ENCODE measurements at places on chromosomes 6 and 20.

DNA sequence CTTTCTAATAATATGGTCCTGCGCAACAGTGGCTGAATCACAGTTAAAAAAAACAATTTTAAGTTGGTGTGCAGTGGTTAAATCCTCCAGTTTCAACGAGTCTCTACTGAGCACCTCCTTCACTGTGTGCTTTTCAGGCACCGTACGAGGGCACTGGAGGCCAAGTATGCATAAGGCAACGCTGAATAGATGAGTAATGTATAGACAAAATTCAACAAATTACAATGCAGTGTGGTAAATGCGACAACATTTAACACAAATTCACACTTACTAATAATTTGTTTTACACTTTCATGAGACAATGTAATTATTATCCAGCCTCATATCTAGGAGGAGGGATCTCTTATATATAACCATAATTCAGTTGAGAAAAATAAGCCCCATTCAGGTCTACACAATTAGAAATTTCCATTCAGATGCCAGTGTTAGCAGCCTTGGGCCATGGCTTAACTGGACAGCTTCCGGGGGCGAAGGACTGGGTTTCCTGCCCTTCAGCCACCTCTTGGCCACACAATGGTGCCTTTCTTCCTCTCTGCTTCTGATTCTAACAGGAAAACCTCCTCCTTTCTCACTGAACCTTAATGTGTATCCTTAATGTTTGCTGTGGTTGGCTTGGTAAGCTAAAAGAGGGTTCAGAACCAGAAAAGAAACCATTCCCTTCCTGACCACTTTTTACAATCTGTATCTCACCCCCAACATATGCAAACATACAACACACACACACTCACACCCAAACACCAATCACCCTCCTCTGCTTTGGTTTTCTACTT, 51.9 kb downstream of the B4GALT5 start:
- DNase-seq: no peak

DNA sequence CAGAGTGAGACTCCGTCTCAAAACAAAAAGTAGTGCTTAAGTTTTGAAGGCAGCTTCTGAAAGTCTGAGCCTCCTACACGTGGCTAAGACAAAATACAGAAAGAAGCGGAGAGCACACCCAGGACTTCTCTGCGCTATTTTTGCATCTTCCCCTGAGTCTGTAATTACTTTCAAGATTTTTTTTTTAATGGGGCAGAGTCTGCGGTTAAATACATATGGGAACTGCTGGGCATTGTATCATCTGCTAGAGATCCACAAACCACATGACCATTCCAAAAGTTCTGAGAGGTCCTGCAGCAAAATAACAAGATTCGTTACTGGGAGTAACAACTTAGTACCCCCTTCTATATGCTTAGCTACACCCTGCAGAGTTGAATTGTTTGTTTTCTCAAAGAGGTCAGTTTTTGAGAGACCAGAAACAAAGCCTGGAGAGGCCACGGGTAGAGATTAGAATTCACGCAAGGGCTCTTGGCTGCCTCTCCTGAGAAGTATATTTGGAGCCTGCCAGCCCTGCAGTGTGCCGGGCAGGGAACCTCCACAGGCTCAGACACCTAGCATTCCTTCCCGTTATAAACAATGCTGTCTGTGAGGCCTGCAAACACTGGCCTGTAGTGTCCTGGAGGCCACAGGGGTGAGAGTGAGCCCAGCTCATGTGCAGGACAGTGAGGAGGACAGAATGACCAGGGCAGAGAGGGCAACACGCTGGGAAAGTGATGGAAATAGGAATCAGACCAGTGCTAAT, 48.2 kb upstream of the FAM50B start:
- DNase-seq: no peak

DNA sequence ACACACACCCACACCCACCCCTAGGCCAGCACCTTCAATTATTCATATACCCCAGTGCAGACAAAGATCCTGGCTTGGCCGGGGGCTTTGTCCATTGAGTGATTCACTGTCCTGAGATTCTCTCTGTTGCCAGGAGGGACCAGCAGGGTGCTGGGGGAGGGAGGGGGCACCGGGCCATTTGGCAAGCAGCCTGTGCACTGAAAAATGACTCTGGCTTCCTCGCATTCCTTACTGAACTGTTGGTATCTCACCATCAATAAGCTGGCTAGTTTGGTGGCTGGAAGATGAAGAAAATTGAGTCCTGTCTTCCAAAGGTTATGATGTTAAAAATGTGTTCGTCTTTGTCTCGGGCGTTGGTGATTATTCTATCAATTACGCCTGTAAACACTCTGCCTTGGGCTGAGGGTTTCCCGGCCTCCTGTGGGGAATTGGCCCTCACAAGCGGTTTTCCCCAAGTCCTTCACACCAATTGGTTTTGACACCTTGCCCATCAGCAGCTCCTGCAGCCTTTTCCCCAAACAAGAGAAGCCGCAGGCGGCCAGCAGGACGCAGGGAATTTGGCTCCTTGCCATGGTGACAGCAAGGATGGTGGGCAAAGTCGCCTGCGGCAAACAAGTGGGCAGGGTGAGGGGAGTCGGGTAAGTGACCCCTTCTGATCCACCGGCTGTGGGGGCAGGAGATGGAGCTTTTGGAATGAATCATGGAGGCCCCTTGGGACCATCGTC, 4.9 kb downstream of the VSTM2L start:
- DNase-seq: no peak

DNA sequence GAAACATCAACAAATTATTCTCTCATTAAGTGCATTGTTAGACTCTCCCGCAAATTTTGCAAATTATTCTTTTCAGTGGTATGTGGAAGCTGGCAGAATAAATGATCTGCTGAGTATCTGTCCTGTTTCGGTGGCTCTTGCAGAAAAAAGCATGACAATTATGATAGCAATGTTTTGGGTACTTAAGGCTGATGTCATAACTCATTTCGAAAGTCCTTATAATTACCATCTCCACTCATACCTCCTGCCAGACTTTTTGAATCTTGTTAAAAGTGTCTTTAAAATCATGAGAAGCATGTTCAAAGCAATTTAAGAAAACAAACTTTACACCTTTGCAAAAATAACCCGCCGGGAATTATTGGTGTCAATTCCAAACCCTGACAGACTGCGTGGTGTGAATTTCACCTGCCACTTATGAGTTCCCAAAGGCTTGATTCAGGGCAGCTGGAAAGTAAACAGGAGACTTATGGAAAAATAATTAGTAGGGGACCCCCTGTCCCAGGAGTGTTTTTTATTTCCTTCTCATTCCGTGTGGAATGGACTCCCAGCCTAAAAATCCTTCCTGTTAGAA, 87.6 kb upstream of the E2F3 start:
- no peak for DNase-seq

DNA sequence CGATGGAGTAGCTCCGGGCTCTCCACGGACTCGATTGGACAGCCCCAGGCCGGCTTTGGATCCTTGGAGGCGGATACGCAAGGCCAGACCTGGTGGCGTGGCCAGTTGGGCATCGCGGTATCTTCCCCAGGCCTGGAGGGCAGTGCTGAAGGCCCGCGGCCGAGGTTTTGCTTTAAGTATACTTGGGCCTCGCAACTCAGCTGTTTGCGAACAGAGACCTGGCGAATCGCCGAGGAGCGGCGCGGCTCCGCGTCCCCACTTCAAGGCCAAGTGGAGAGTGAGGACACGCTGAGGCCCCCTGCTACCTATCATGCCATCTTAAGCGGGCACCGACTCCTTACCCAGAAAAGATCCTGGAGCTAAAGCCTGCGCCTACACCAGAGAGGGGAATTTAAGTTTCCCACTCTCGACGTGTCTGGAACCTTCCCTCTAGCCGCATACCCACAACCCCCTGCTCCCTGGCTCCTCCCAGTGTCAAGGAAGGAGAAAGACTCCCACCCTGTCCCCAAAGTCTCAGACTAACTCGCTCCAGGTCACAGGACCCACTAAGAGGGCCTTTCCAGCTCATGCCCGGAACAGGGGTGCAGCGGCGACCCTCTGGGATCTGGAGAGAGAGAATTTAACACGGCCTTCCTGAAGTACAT, 4.1 kb downstream of the LINC00237 start:
- no peak for DNase-seq

DNA sequence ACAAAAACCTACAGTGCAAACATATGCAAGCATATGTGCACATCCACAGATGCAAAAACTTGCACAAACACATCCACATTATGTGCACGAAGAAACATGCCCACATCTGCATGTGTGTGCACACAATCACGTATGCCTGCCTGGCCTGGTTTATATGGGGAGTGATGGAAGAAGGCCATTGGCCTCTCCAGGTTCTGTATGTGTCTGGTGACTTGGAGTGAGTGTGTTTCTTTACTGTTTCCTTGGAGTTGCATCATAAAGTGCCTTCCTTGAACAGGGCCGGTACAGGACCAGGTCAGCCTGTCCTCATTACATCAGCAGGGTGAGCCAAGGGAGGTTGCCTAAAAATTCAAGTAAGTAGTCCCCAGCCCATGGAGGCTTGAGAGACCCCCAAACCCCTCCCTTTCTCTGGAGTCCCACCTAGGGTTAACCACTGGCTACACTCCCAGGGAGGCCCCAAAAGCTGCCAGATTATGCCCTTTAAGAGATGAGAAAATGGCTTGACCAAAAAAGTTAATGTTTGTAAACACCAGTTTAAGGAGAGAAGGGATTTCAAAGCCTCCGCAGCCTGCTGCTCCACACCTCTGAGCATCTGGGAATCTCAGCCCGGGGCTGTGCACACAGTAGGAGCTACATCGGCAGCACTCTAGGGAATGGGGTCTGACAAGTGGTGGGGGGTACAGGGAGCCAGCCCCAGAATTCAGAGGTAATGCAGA, 140.8 kb downstream of the VEGFA start:
- no peak for DNase-seq

DNA sequence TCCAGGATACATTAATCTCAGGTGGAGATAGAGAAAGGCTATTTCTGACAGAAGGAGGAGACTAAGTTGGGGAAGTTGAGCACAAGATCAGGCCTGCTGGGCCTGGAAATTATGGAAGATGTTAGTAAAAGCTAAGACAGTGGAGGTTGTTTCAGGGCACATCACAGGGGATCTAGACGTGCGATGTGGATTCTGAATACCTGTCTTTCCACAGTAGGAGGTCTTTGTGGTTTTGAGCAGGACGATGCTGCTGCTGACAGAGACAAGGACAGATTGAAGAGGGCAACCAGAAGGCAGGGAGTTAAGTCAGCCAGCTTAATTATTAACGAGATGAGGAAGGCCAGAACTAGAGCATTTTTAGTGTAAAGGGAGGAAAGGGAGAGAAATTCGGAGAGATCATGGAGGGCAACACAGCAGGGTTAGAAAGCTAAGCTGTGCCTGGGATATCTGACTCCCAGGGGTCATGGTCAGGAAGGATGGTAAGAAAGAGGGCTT, 384.9 kb downstream of the MAFB start:
- DNase-seq: no peak

GRCh38 chr6:108294297-108294726, 542 bp upstream of the AFG1L start:
- DNase-seq: no peak

- no peak for DNase-seq
These were observed 91.0 kb downstream of the NFATC2 start for GRCh38 chr20:51451484-51451883.

- DNase-seq: no peak
These were observed 69.5 kb downstream of the CYP39A1 start for GRCh38 chr6:46583081-46583480.

Data from GM12891 (cell line).